ENCODE measurements at places on chromosomes 2 and 18. TPM values are rescaled to one million over a fixed set of nuclear protein-coding genes. Genes with fewer than 3 reads are reported as not detected.

- H3K27ac ChIP-seq: no peak overlapping the region
- H3K4me3 ChIP-seq: no peak overlapping the region
- no peaks in the 10 kb centered on the region for H3K27me3 ChIP-seq
- H3K4me1 ChIP-seq: peaks cover 7% of the 10 kb centered on the region
These were observed 170.7 kb downstream of the CTIF start for GRCh38 chr18:48709371-48710062.

GRCh38 chr2:119112230-119112629 is 46.3 kb downstream of the C1QL2 start:
- H3K27me3 ChIP-seq: peaks cover 3% of the 10 kb centered on the region
- H3K4me1 ChIP-seq: no peaks in the 10 kb centered on the region
- H3K4me3 ChIP-seq: no peak overlapping the region
- no peaks in the 10 kb centered on the region for H3K36me3 ChIP-seq
- no peak overlapping the region for H3K27ac ChIP-seq

- peaks cover 44% of the 10 kb centered on the region for H3K4me1 ChIP-seq
- no peak overlapping the region for H3K4me3 ChIP-seq
- H3K36me3 ChIP-seq: peaks cover 56% of the 10 kb centered on the region
- no peak for DNase-seq
- H3K27me3 ChIP-seq: no peaks in the 10 kb centered on the region
These were observed 26.6 kb downstream of the PTPN18 start for GRCh38 chr2:130382313-130382917.

- peaks cover 30% of the 10 kb centered on the region for H3K4me1 ChIP-seq
- H3K36me3 ChIP-seq: peaks cover 7% of the 10 kb centered on the region
- no peak for DNase-seq
- no peak overlapping the region for H3K4me3 ChIP-seq
- no peak overlapping the region for H3K27ac ChIP-seq
These were observed 20.6 kb downstream of the KCMF1 start for GRCh38 chr2:84991404-84992160.

GRCh38 chr2:133344849-133345248 is 223.4 kb downstream of the NCKAP5 start:
- DNase-seq: no peak
- no peaks in the 10 kb centered on the region for H3K4me1 ChIP-seq
- H3K27me3 ChIP-seq: no peaks in the 10 kb centered on the region
- H3K27ac ChIP-seq: no peak overlapping the region
- H3K4me3 ChIP-seq: no peak overlapping the region

DNA sequence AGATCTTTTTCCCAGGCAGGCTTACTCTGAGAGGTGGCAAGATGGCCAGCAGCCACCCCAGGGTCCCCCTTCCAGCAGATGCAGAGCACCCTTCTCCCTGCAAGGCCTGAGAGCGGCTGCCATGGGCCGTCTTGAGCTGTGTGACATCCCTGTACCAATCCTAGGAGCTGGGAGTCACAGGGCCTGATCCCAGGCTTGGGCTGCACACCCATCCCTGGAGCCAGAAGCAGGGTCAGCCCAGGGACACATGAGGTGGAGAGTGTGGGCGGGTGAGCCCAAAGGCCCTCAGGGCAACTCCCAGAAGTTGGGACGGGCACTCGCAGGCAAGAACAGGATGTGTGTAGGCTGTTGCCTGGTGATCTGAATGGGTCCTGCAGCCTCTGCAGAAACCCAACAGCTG is 40.5 kb downstream of the CROCC2 start:
- H3K4me1 ChIP-seq: no peaks in the 10 kb centered on the region
- DNase-seq: no peak
- no peak overlapping the region for H3K27ac ChIP-seq
- H3K36me3 ChIP-seq: no peaks in the 10 kb centered on the region
- H3K27me3 ChIP-seq: peaks cover 3% of the 10 kb centered on the region

DNA sequence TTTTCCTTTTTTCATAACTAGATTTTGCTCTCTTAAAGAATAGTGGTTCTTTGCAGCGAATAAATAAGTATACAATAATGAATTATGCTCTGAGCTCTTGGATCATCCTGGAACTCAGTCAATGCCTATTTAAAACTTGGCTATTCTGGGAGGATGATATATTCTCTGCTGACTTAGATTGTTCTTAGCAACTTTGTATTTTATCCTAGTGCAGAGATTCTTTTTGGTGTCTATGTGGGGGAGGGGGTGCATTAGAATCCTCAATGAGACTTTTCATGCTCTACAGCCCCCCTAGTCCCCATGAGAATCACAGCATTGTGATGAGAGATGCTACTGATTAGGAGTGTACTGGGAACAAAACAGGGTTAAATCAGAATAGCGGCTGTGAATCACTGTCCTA is 8.8 kb upstream of the FAM98A start:
- H3K36me3 ChIP-seq: no peaks in the 10 kb centered on the region
- H3K27me3 ChIP-seq: no peaks in the 10 kb centered on the region
- no peaks in the 10 kb centered on the region for H3K4me1 ChIP-seq
- DNase-seq: no peak
- no peak overlapping the region for H3K4me3 ChIP-seq
- H3K27ac ChIP-seq: no peak overlapping the region

GRCh38 chr2:64989126-64989981 is at the start of gene SLC1A4:
Gene SLC1A4, plus strand, starts transcription at chr2:64989399. Its CDS starts 245 bp downstream, at chr2:64989644.
- peaks cover 4% of the 10 kb centered on the region for H3K27me3 ChIP-seq
- H3K36me3 ChIP-seq: peaks cover 39% of the 10 kb centered on the region
- H3K4me3 ChIP-seq: peak within 1 kb of the TSS; percentile 94
- H3K4me1 ChIP-seq: peaks cover 74% of the 10 kb centered on the region
- peak; percentile 92 for DNase-seq

Gene MAB21L4
- not detected for total RNA-seq

Gene SPC25
- total RNA-seq: 33.3 TPM

All from activated CD4-positive, alpha-beta memory T cell treated with anti-CD3 and anti-CD28 coated beads, Interleukin-2, amount 10 ng/mL, durations not matched to agents 7 days and 5 days (primary cell).